CD4-positive, alpha-beta T cell treated with Interleukin-4 for 1 hour (primary cell): ENCODE measurements at places on chromosomes 6 and 20.

DNA sequence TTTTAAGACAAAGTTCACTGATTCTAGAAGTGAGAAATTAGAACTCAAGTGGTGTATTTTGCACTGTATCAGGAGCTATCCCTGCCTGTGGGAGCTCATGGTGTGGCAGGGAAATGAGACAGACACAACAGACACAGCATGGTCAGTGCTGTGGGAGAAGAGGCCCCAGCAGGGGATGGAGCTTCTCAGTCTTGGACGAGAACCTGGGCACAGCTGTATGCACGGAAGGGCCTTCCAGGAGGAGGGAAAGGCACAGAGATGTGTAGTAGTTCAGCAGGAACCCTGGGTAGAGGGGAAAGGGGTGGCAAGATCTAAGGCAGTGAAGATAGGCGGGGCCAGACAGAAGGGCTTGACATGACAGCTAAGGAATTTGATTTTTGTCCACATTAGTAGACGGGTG is 48.8 kb upstream of the KIF25 start:
- no peak for DNase-seq

- no peak for DNase-seq
Observed at GRCh38 chr20:33280000-33280680, 2.9 kb upstream of the BPIFB1 start.

GRCh38 chr6:25991785-25992412 is 29.3 kb downstream of the TRIM38 start:
- DNase-seq = peak; percentile 57

GRCh38 chr6:44176762-44177509 is 18.3 kb downstream of the CAPN11 start:
- peak; percentile 27 for DNase-seq

GRCh38 chr6:162261598-162261997 is 466.0 kb downstream of the PRKN start:
- DNase-seq = no peak

DNA sequence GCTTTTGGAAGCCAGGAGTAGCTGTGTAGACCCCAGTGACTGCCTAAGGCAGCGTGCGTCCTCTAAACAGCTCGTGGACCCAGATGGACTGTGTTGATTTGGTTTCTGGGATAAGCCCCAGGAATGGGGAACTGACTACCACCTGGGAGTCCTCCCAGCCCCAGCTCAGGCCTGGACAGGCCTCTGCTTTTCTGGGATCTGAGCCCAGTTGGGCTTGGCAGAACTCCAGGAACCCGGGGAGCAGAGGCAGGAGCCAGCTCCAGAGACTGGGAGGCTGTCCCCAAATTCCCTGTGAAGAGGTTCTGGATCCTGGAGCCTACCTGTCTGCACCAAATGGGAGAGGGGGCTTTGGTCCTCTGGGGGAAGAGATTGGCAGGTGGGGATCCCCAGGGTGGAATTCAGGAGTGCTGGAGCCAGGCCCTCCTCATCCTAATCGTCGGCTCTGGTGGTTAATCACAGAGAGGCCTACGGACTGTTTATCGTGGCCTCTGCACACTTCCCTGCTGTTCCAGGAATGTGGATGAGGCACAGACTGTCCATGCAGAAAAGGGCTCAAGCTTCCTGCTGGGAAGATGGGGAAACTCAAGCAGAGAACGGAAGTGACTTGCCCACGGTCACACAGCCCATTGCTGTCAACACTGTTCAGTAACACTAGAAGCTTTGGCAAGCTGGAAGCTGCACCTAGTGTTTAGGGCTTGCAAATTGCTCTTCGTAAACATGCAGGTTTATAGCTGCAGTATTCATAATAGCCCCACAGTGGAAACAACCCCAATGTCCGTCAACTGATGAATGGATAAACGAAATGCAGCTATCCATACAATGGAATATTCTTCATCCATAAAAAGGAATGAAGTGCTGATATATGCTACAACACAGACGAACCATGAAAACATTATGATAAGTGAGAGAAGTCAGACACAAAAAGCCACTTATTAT is 100.6 kb downstream of the KCNB1 start:
- no peak for DNase-seq

DNA sequence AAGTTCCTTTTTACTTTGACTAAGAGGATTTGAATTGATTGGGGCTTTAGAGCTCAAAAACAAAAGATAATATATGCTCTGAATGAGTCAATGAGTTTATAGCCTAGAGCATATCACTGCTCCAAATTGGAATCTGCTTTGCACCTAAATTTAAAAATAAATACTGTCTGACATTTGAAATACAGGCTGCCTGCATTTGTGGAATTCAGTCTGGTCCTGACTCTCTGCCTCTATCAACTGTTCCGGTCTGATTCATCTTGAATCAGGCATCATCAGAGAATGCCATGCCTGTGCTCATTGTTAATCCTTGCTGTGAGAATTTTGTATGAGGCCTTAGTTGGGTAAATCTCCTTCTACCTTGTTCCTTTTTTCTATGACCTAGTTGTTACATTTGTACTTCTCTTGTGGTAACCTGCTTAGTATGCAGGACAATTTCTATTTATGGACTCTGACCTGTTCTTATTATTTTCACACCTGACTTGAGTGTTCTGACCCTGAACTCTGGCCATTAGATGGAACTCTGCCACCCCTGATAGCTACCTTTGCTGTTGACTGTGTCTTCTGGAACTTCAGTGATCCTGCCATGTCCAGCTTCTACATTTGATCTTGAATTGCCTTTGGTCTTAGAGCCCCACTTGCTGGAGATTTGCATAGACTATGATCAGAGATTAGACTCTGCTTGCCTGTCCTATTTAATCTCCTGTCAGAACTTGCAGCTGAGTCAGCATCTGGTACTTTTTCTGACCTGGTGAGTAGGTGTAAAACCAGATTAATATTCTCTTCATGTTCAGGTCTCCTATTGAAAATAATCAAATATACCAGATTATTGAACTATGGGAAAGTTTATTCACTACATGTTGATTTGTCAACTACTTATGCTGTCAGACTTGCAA is 442.7 kb upstream of the HS3ST5 start:
- no peak for DNase-seq

DNA sequence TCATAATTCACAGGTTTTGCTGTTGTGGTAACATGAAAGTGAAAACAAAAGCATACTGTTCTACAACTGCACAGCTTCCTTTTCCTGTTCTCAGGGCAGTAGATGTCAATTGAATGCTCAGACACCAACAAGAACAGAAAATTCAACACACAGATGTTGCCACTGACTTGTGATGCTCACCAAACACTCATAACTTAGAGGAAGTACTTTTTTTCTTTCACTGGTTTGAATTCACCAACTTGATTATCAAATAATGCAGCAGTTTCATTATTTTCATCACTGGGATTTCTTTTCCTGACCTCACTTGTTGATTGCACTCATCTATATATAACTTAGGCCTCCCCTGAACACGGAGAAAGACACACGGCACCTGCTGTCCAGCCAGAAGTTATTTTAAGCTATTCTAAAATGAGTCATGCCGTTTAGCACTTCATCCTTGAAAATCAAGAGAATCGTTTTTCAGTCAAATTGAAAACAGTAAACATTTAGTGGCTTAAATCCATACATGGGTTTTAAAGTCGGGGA is 949 bp downstream of the TXLNB start:
- DNase-seq = peak; percentile 59

- DNase-seq = no peak
Observed at GRCh38 chr6:170187669-170188566, 103.0 kb downstream of the DLL1 start.

GRCh38 chr6:140201787-140202458 is 827.5 kb upstream of the CITED2 start:
- no peak for DNase-seq

DNA sequence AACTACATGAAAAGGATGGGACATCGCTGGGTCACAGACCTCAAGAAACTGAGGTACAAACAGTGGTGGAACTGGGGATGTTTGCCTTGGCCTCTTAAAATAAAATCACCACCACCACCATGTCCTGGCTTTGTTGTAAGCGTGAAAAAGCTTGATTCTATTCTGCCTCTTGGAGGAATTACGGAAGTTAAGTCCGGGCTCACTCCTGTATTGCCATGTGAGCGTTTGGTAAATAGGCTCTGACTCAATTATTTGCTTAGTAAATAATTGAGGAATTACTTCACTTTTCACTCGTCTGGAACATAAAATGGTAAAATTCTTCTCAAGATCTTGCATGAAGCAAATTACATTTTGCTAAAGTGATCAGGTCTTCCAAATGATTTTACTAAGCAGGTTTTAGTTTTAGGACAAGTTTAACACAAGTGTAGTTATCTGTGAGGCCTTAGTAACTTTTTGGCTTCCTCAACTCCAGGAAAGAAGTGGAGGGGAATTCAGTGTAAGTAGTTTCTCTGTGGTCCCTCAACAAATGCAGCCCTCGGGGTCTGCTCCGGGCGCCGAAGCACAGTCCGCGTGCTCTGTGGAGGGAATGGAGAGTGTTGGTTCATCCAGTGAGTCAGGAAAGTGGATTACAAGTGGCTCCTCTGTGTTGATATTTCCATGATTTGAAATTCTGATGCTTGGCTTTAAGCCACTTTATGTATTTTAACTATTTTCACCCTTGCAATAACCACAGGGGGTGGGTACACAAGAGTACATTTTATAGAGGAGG is 23.8 kb downstream of the IYD start:
- DNase-seq = no peak

- DNase-seq = no peak
Observed at GRCh38 chr6:158408552-158409130, 96.4 kb downstream of the TULP4 start.

DNA sequence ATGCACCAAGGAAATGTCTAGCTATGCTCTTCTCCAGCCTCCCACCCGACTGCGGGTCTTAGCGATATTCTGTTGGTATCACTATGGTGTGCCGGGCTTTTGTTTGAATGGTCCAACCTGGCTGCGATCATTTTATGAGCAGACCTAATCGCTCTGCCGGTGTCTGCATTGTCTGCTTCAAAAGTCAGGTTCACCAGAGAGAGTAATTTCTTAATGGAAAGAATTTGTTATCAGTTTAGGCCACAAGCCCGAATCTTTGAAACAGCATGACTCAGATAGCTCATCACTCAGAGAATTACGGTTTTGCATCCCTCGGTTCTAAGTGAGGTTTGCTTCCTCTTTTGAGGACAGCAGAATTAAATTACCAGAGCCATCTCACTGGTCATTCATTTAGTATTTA is 521.0 kb upstream of the ARID1B start:
- no peak for DNase-seq

- peak; percentile 18 for DNase-seq
Observed at GRCh38 chr6:12903246-12903645, 186.7 kb downstream of the PHACTR1 start.

DNA sequence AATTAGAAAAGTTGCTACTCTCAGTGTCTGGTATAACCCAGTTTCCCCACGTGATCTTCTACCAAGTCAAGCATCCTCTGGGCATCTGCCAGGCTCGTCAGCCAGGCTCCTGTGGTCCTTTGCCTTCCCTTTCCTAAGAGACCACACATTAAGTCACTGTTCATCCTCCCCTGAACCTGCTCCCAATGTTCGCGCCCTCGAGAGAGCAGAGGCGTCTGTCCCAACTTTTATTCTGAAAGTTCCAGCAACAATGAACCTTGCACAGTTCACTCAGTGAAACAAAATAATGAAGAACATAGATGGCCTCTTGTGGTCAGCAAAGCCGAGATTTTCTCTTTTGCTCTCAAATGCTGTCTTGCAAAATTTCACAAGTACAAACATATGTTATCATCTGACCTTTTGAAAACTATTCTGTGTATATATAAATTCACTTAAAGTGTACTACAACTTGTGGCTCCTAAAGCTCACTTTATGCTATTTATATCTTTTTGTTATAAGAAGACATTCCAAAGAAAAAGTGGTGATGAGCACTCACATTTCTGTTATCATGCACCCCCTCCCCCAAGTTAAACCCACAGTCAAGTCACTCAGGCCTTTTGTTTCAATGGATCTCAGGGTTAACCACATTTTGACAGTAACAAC is 39.2 kb upstream of the NHSL1 start:
- DNase-seq = no peak

- no peak for DNase-seq
Observed at GRCh38 chr6:119495230-119495683, 145.7 kb upstream of the MAN1A1 start.

DNA sequence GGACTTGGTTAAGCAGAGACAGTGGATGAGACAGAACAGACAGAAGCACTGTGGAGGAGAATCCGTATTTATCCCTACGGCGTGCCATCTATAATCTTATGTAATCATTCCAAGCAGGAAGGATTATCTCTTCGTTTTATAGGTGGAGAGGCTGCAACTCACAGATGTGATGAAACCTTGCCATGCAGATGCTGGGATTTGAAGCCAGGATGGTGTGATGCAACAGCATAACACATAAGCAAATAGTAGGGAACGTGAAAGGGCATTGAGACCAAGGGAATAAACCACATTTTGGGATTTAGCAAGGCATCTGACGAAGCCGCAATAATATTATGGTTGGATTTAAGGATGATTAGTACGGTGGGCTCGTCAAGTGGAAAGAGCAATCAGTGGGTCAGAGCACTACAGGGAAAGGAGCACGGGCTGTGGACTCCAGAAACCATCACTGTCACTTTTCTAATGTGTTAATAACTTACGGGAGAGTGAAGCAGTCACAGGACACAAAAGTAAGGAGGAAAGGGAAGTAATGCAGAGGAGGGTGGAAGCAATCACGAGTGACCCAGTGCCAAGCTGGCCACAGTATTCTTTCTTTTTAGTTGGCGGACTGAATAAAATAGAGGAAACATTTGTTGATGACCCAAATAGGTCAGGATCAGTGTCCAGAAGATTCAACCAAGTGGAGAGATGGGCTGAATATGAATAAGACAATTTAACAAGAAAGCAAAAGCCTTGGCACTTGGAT is 119.6 kb upstream of the EDN1 start:
- DNase-seq = no peak

DNA sequence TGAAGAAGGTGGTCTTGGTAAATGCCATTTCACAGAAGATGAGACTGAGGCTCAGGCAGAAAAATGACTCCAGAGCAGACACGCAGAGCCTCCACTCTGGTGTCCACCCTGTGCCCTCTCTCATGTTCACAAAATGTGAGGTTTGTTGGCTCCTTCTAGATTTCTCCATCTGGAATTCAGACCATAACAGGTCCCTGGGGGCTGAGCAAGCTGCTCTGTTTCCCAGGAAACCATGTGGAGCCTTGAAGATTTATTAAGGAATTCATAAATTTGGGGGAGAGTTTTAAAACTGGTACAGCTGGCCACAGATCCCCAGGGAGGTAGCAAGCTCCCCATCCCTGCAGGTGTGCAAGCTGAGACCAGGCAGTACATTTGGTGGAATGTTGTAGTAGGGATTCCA is 38.8 kb upstream of the SIRPA start:
- no peak for DNase-seq

GRCh38 chr6:144007478-144008119 is 460 bp downstream of the PLAGL1 start:
- DNase-seq = no peak

DNA sequence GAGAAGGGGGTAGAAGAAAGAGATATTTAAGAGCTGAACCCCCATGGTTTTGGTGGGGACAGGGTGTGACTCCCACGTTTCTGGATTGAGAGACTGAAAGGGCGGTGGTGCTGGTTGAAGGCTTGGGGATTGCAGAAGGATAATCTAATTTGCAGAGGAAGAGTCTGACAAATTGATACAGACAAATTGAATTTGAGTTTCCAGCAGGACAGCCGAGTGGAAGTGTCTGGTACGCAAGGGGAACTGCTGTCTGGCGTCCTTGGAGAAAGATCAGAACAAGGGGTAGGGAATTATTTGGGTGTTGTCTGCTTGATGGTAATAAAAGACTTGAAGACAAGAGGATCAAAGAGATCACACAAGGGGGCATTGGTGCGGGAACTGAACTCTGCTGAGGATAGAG is 40.5 kb upstream of the MDGA1 start:
- DNase-seq = no peak

GRCh38 chr6:82372656-82373055 is 9.0 kb downstream of the TPBG start:
- no peak for DNase-seq

GRCh38 chr6:151731313-151731712 is 76.2 kb upstream of the ESR1 start:
- DNase-seq = no peak
